ENCODE measurements at places on chromosomes 12 and 14. TPM values are rescaled to one million over a fixed set of nuclear protein-coding genes. Genes with fewer than 3 reads are reported as not detected.

Gene SERPINA3
- total RNA-seq: not detected

Gene SRGAP1
- total RNA-seq: 5.5 TPM

Gene EIF2B1
- 49.9 TPM for total RNA-seq

Gene BMAL2
- 20.6 TPM for total RNA-seq

Gene JAG2
- 6.2 TPM for total RNA-seq

Gene IL26
- not detected for total RNA-seq

Gene RAD51AP1
- total RNA-seq: 42.4 TPM

Gene CLEC2D
- 6.2 TPM for total RNA-seq

Gene KERA
- total RNA-seq: not detected

Gene LIN7A
- 17.8 TPM for total RNA-seq

Gene LIMA1
- 47.6 TPM for total RNA-seq

- no peak for DNase-seq
These were observed 37.1 kb downstream of the CMAS start for GRCh38 chr12:22083167-22083566.

GRCh38 chr12:75996861-75997447 is 34.6 kb downstream of the PHLDA1 start:
- no peak for DNase-seq

- DNase-seq: no peak
These were observed 1224.0 kb downstream of the SLC16A7 start for GRCh38 chr12:60819794-60820193.

DNA sequence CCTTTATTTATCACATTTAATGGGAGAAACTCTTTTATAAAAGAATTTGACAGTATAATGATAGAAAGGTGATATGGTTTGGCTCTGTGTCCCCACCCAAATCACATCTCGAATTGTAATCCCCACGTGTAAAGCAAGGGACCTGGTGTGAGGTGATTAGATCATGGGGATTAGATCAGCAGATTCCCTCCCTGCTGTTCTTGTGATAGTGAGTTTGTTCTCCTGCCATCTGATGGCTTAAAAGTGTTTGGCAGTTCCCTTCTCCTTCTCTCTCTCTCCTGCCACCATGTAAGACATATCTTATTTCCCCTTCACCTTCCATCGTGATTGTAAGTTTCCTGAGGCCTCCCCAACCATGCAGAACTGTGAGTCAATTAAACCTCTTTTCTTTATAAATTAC is 1110.3 kb downstream of the FLRT2 start:
- DNase-seq: no peak

DNA sequence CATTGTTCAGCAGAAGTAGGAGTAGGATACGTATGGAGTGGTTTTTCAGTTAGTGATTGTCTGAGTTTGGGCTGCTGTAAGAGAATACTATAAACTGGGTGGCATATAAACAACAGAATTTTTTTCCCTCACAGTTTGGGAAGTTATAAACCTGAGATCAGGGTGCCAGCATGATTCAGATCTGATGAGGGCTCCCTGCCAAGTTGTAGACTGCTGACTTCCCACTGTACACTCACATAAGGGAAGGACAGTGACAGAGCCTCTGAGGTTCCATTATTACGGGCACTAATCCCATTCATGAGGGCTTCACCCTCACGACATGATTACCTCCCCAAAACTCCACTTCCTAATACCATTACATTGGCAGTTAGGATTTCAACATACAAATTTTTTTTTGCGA is 50.7 kb downstream of the ACSM4 start:
- no peak for DNase-seq

- no peak for DNase-seq
These were observed 1.3 kb upstream of the TCP11L2 start for GRCh38 chr12:106301241-106301610.

GRCh38 chr12:104681012-104681690 is 224.4 kb downstream of the CHST11 start:
- DNase-seq: no peak

- DNase-seq: no peak
These were observed 23.1 kb downstream of the NUP37 start for GRCh38 chr12:102096855-102097254.

GRCh38 chr14:70555890-70556289 is 21.1 kb upstream of the ADAM20 start:
- peak; percentile 3 for DNase-seq
